Panc1 (cell line): ENCODE measurements at places on chromosomes 12 and 14. TPM values are rescaled to one million over a fixed set of nuclear protein-coding genes. Genes with fewer than 3 reads are reported as not detected.
A peak's percentile ranks its signal among the peaks of the same experiment; 100 is the strongest.

- H3K27ac ChIP-seq = no peak overlapping the region
- H3K36me3 ChIP-seq = no peaks in the 10 kb centered on the region
- no peaks in the 10 kb centered on the region; the same call in 1 of the 2 replicates for H3K27me3 ChIP-seq
Observed at GRCh38 chr12:67239061-67239460, 30.1 kb upstream of the CAND1 start.

DNA sequence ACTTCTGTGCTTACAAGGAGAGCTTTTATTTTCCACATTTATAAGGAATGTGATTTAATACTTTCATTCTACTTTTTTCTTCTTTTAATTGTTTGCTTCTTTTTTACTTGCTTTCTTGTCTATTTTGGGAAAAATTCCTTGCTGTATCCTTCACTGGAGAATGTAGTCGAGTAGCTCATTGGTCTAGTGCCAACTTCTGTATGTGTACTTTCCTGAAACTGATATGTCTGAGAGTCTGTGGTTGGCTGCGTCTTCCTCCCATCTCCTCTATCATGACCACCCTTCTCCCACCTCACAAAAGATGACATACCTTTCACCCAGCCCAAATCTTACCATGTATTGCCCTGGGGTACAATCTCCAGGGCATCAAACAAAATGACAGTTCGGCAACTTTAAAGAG lies 51.8 kb downstream of the MSRB3 start:
- peaks cover 10% of the 10 kb centered on the region; the same call in 1 of the 2 replicates for H3K36me3 ChIP-seq
- no peak for DNase-seq
- peaks cover 13% of the 10 kb centered on the region for H3K4me1 ChIP-seq
- H3K27ac ChIP-seq = no peak overlapping the region
- no peaks in the 10 kb centered on the region for H3K27me3 ChIP-seq
- no peak overlapping the region for H3K4me3 ChIP-seq

DNA sequence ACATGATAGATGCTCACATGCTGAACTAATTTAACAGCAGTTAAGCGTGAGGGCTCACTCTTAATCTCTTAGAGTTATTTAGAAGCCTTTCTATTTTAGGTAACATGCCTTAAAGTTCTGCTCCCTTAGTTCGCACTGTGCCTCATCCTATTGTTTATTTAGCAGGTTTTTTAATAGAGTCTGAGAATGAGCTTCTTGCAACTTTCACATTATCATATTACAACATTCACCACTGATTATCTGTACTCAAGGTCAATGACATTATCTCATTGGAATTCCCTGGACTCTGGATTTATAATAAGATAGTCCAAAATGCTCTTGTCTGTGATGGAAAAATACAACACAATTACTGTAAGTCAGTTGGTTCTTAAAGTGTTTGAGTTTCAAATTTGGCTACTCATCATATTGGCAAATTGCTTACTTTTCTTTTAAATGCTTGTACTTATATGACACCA lies 183.6 kb upstream of the SLC38A2 start:
- no peaks in the 10 kb centered on the region for H3K27me3 ChIP-seq
- no peak overlapping the region for H3K4me3 ChIP-seq
- no peaks in the 10 kb centered on the region for H3K36me3 ChIP-seq
- peak; percentile 77 for DNase-seq
- H3K4me1 ChIP-seq = peaks cover 30% of the 10 kb centered on the region

GRCh38 chr12:124026755-124027745 lies 54.0 kb downstream of the ZNF664 start:
- no peaks in the 10 kb centered on the region for H3K27me3 ChIP-seq
- peak; percentile 15 for DNase-seq
- H3K36me3 ChIP-seq = no peaks in the 10 kb centered on the region
- H3K4me1 ChIP-seq = no peaks in the 10 kb centered on the region
- no peak overlapping the region for H3K27ac ChIP-seq
- no peak overlapping the region for H3K4me3 ChIP-seq

DNA sequence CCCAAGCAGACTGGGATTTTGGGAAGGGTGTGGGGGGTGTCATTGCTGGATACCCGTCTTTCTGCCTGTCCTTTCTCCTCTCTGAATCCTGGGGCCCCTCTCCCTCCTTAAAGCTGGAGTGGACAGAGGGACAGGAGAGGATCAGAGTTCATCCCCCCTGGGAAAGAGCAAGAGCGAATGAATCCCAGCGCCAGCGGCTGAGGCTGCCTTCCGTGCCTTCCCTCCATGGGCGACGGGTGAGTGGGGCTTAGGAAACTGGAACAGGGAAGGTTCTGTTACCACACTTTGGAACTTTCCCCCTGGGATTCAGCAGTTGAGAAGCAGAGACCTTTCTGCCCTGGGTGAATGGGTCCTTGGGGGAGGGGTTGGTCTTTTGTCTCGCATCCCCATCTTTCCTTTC lies 16.2 kb upstream of the RIN3 start:
- no peaks in the 10 kb centered on the region for H3K27me3 ChIP-seq
- no peak for DNase-seq
- no peaks in the 10 kb centered on the region for H3K36me3 ChIP-seq
- H3K4me1 ChIP-seq = no peaks in the 10 kb centered on the region; the same call in 1 of the 2 replicates
- no peak overlapping the region for H3K27ac ChIP-seq
- no peak overlapping the region for H3K4me3 ChIP-seq

- H3K27me3 ChIP-seq = no peaks in the 10 kb centered on the region
- no peak overlapping the region for H3K27ac ChIP-seq
- no peak for DNase-seq
- H3K36me3 ChIP-seq = no peaks in the 10 kb centered on the region
Observed at GRCh38 chr12:13318231-13319015, 121.9 kb downstream of the EMP1 start.

Gene CCDC88C
- 21.3 TPM for total RNA-seq

Gene KLRC2
- total RNA-seq = not detected

Gene AQP2
- 0.36 TPM for total RNA-seq

Gene ST8SIA1
- 0.13 TPM for total RNA-seq

Gene VRTN
- total RNA-seq = not detected
